GM12864 (cell line): ENCODE measurements at places on chromosomes 4 and X.

GRCh38 chrX:68672581-68673318, 25.3 kb downstream of the STARD8 start:
- DNase-seq = no peak

DNA sequence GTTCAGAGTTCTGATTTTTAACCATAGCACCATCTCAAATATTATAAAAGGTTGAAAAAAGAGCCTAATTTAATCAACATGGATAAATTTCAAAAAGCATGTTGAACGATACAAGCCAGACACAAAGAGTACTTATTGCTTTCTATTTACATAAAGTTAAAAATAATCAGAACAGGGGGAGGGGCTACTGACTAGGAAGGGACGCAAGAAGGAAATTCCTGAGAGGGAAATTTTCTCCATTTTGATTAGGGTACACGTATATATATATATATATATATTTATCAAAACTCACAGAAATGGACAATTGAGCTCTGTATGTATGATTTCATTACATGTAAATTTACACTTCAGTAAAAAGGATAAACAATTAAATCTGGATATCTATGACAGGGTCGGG, 482 bp upstream of the MBTPS2 start:
- DNase-seq = no peak

DNA sequence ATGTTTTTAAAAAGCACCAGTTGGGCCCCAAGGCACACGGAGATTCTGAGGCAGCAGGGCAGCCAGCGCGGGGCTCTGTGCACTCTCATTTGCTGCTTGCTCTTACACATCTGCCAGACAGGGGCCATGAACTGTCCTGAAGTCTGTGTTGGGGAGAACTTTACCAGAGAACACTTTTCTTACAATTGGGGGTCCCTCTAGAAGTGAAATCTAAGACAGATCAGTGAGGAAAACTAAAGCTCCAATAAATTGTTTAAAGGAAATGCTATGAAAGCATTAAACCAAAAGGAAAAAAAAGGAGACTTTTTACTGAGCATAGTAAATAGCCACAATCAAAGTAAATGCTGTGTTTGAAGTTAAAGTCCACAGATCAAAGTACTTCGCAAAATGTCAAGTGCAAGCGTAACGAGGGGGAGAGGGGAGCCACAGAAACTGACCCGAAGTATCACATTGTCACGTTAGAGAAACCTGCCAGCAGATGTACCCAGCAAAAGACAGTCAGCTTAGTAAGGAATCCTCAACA, 37.8 kb downstream of the SORBS2 start:
- no peak for DNase-seq

DNA sequence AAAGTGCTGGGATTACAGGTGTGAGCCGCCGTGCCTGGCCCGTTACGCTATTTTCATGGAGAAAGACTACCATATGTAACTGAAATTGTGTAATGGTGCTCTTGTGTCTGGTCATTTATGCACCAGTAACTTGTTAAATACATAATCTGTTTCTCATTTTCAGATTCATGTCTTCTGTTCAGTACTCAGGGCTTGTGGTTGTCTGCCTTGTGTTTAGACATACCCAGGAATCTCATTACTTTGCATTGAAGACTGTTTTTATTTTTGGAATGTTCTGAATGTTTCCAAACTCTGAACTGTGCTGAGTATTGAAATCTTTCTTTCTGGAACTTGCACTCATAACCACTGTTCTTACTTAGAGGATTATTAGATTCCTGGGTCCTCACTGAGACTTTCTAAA, 52.8 kb downstream of the PDLIM5 start:
- no peak for DNase-seq

GRCh38 chr4:153268295-153268694, 64.1 kb downstream of the TRIM2 start:
- DNase-seq = no peak

- DNase-seq = no peak
These were observed 366.7 kb upstream of the FAT1 start for GRCh38 chr4:187090401-187090800.

GRCh38 chr4:183332447-183332846, 10.2 kb upstream of the CLDN24 start:
- DNase-seq = no peak

DNA sequence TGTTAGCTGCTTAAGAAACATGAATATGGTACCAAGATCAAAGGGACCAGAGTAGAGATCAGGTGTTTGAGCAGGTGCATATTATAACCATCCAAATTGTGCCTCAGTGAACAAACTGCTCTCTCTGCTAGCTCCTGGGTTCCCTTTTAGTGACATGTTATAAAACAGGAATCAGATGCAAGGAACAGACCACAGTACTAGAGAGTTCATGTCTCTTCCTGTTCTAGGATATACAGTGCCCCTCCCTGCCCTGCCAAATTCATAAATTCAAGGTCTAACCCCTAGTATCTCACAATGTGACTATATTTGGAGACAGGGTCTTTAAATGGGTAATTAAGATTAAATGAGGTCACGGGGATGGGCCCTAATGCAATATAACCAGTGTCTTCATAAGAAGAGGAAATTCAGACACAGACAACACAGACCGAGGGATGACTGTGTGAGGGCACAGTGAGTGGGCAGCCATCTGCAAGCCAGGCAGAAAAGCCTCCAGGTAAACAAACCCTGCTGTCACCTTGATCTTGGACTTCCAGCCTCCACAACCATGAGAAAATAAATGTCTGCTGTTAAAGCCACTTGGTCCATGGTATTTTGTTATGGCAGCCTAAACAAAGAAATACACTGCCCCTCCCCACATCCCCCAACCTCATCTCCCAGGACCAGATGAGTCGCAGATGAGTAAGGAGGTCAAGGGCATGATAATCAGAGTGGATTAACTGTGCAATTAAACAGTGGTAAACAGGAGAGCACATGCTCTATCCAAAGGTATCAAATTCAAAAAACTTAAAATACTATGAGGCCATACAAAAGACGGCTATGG, 82.5 kb downstream of the RBM47 start:
- DNase-seq = no peak

GRCh38 chr4:104352211-104352610, 142.5 kb downstream of the CXXC4 start:
- DNase-seq = no peak

GRCh38 chr4:74330295-74330750, 22.1 kb downstream of the EPGN start:
- no peak for DNase-seq

GRCh38 chr4:13193662-13194061, 290.5 kb downstream of the RAB28 start:
- DNase-seq = no peak
